ENCODE measurements at places on chromosomes 7 and 10.

DNA sequence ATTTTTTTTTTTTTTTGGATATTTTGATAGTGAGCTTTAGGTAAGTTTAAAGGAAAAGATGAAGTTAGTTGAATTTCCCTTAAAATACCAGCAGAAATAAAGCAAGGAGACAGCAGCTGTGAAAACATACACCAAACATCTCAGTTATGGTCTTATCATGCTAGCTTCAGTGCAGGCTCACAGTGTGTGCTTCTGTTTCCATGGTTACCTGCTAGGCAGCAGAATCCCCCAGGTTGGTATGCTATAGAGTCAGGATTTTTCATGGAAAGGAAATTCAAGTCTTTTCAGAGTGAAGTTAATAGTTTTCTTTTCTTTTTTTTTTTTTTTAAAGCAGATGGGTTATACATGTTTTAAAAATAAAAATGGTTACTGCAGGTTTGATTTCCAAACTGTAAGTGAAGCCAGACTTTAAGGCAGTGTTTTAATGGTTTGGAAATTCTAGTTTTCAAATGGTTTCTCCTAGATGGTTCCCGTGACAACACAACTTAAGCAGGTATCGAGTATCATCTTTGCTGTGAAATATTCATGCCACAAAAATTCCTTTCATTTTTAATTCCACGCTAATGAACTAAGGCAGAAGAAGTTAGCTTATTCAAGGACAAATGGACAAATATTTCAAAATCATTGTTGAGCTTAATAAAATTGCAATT, 230.9 kb downstream of the BICC1 start:
- no peak for DNase-seq

DNA sequence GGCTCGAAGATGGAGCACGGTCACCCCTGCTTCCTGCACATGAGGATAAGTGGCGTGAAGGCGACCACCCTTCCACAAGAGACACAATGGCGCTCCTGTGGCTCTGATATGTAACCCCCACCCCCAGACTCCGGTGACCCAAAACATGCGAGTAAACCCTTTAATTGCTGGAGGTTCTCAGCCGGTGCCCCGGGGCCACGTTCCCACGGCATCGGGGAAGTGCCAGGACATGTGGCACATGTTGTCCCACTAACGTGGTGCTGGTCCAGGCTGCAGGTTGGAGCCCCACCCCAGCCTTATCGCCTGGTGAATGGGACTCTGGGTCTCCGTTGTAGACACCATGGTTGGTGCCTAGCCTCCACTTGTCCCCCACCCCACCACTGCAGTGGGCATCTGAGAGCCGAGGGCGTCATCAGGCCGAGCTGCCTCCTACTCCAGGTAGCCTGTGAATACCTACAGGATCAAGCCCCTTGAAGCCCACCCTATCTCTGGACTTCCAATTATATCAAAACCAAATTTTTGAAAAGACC, 132.8 kb downstream of the PRKAG2 start:
- no peak for DNase-seq

GRCh38 chr7:37344886-37345579, 103.6 kb downstream of the ELMO1 start:
- DNase-seq: no peak

DNA sequence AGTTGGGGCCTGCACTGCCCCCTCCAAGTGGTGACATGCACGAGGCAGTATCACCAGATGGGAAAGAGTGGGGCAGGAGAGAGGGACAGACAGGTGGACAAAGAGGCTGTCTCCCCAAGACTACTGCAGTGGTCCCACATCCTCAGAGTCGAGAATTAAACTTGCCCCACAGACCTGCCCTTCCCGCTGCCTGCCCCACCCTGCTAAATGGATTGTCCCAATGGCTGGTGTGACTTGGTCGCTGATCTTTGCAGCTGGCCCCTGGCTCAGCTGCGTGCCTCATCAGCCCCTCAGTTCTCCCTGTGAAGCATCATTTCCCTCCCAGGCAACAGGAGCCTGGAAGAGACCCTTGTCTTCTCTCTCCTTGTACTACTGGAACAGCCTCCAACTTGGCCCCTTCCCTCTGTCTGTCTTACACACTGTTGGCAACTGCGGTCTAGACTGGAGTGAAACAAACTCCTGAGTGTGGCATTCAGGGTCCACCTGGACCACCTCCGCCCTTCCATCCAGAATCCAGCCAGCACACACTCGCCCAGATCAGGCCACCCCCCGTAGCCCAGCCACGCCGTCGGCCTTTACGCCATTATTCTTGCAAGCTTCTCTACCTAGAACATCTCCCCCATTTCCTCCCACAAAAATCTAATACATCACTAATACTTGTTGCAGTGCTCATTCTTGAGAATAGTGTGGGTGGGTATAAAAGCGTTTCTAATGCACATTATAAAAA, 275.1 kb downstream of the CELF2 start:
- no peak for DNase-seq

DNA sequence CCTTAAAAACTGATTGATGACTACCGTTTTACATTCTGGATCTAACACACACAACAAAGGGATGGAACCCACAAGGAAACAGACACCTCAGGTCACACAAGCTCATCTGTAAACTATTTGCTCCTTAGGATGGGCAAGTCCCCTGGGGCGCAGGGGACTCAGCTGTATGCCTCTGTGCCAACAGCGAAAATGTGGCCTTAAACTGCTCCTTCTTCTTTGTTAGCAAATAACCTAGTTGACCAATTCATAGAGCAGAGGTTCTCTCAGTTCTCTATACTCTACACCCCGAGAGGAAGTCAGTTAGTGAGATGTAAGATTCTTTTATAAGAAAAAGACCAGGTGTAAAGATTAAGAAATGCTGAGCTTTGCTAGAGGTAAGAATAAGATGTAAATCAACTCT, 181.9 kb upstream of the PRSS58 start:
- DNase-seq: no peak

GRCh38 chr10:56836659-56837058, 475.6 kb upstream of the ZWINT start:
- DNase-seq: no peak

All from fibroblast of lung (primary cell).